ENCODE measurements at places on chromosomes 3 and 15.

DNA sequence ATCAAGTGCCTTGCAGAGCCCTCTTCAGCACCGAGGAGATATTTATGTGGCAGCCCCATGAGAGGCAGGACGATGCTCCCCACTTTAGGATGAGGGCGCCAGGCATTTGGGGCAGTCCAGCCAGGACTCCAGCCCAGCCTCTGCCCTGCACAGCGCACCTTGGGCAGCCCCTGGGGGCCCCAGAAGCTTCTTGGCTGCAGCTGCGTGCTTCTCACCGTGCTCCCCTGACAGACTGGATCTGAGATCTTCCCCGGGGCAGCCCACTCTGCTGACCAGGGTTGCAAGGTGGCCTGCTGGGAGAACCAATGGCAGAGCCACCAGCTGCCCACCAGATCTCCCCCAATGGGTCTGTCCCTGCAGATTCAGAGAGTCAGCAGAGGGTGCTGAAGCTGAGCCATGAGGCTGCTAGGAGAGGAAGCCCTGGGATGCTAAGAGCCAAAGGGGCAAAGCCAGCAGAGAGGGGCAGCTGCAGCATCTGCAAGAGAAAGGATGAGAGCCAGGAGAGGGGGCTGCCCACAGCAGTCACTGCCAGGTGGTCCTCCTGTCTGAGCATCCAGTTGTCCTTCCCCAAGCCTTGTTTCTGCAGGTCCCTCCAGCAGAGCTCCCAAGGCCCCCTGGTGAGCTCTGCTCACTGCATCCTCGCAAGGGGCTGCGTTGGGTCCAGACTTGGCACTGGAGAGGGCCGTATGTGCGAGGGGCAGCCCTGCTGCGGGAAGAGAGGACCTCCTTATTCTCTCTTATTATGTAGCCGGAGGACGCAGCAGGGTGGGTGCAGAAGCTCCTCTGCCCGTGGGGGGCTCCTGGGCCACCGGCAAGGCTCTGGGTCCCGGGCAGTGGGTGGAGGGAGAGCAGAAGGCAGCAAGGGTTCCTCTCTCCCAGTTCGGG is 14.7 kb upstream of the KLF13 start:
- no peak for DNase-seq

DNA sequence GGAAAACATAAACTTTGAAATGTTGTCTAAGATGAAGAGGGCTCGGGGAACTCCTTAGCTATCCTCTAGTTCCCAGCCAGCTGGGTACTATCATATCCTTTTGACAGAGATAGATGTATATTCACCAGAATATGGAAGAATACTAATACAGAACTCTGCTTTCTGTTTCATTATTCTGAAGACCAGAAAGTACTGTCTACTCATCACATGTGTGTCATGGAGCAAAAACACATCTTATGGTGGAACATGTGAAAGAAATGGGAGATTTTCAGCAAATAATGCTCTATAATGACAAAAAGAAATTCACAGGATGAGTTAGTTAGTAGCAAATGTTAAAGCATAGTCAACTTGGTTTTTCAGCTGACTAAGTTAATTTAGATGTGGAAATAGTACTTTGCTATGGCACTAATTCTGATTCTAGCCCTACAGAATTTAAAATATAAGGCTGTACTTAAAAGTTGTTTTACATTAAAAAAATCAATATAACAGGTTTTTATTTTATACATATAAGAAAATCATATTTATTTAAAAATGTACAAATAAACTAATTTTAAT is 16.5 kb downstream of the ISL2 start:
- no peak for DNase-seq

GRCh38 chr3:8952130-8952529 is 11.1 kb downstream of the RAD18 start:
- DNase-seq = no peak

GRCh38 chr3:187136936-187137335 is 2.4 kb downstream of the RPL39L start:
- DNase-seq = no peak

DNA sequence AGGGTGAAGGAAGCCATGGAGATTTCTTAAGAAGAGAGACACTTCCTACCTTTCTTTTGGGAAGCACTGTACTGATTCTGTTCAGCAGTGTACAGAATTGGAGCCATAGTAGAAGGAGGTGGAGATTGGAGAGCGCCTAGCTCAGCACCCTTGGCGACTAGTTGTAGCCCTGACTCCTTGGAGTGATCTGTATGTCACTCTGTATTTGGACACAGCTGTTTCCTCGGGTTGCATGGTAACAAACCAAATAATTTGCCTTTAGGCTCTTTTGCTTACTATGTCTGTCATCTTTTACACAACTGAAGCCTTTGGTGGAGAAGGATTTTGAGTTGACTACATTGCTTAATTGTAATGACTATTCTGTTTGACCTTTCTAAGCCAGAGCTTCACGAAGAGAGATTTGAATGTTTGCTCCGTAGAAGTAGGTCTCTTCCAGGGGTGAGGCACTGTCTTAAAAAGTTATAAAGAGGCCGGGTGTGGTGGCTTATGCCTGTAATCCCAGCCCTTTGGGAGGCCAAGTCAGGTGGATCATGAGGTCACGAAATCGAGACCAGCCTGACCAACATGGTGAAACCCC is 77.1 kb downstream of the AKAP13 start:
- DNase-seq = no peak

GRCh38 chr15:101466188-101466587 is 23.3 kb downstream of the PCSK6 start:
- no peak for DNase-seq

- no peak for DNase-seq
Observed at GRCh38 chr15:77554306-77555080, 78.2 kb downstream of the LINGO1 start.

DNA sequence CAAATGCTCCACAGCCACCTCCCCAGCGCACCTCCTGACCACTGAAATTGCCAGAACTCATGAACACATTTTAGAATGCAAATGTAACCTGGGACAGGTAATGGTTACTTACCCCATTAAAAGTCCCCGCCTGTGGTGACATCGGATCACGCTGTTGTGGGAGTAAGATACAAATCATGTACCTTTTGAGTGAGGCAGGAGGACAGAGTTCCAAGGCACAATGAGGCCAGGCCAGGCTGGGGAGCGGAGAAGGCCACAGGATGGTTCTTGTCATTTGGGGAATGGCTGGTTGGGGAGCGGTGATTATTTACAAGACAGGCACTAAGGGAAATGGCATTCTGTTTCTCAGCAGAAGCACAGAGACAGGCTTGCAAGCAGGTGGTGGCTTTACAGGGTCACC is 490.0 kb downstream of the EDEM1 start:
- DNase-seq = no peak

DNA sequence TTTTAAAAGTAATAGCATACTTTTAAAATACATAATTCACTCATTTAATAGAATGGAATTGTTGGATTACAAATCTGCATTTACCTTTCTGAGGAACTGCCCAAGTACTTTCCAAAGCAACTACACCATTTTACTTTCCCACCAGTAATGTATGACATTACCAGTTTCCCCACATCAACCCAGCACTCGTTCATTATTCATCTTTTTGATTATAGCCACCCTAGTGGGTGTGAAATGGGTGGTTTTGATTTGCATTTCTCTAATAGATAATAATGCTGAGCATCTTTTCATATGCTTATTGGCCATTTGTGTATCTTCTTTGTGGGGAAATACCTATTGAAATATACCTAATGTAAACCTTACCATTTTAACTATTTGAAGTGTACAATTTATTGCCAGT is 18.0 kb upstream of the EBLN2 start:
- DNase-seq = no peak

- DNase-seq = no peak
Observed at GRCh38 chr15:74651242-74651741, 35.7 kb downstream of the CLK3 start.

- DNase-seq = no peak
Observed at GRCh38 chr3:124639406-124640237, 90.6 kb upstream of the UMPS start.

DNA sequence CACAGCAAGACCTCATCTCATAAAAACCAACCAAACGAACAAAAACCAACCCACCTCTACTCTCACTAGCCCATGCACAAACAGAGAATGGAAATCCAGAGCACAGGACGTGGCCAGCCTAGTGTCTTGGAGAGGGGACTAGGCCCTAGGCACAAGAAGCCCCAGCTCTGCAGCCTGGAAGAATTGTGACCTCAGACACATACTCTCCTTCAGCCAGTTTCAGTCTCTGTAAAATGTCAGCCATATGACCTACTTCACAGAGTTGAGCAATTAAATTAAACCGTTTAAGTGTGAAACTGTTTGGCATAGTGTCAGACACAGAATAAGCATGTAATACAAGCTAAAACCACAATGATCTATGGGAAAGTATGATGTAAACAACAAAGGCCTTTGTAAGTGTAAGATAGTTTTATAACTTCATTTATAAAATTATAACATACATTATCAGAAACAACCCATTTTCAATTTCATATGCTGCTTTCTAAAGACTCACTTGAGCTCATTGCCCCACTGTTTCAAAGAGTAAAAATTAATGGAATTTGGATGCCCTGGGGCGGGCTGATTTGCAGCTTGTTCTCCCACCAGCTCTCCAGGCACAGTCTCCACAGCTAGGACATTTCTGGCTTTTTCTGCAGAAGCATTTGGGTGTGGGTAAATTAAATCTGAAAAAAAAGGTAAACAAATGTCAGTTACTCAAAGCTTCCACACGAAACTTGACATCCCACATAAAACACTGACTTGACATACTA is 32.9 kb downstream of the TBC1D2B start:
- no peak for DNase-seq

- DNase-seq = no peak
Observed at GRCh38 chr15:38085931-38086568, 151.6 kb downstream of the TMCO5A start.

DNA sequence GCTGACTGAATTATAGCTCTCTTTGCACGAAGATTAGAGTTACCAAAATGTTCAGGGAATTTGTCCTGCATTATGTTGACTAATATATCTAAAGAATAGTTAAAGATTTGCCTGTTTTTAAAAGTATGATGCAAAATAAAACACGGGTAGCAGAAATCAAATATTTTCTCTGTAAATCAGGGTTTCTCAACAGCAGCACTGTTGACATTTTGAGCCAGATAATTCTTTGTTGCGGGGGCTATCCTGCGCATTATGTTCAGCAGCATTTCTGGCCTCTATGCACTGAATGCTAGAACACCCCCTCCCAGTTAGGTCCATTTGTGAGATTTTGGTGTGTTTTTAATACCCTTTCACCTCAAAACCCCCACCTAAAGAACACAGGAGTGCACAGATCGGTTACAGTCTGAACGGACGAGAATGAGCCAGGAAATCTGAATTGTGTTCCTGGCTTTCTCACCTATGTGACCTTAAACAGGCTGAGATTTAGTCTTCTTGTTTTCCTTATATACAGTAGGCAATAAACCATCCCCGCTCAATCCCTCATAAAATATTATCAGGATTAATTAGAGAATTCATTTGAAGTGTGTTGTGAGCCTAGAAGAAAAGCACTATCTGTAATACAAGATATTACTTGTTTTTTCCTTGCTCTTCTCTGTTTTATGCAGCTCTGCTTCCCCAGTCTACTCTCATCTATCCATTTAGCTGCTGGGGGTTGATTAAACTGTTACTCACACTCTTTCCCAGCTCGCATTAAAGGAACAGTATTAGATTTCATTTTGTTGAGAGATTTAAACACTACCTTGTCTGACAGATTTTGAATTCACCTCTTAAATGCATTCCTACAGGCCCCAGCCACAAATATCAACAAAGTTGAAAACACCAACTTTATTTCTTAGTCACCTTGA is 247.5 kb upstream of the GOLIM4 start:
- no peak for DNase-seq

DNA sequence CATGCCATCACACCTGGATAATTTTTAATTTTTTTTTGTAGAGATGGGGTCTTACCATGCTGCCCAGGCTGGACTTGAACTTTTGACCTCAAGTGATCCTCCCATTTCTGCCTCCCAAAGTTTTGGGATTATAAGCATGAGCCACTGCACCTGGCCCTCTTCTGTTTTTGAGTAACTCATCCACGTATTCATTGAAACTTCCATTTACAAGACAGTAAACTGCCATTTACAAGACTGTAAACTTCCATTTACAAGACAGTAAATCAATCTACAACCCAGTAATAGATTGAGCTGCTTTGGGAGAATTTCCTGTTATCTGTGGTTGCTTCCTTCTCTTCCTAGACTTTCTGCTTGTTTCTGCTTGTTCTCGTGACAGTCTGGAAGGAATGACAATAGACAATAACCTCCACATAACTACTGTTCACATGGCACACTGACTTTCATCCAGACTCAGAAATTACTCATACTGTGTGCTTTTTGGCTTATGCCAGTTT is 114.7 kb upstream of the CCNL1 start:
- no peak for DNase-seq

DNA sequence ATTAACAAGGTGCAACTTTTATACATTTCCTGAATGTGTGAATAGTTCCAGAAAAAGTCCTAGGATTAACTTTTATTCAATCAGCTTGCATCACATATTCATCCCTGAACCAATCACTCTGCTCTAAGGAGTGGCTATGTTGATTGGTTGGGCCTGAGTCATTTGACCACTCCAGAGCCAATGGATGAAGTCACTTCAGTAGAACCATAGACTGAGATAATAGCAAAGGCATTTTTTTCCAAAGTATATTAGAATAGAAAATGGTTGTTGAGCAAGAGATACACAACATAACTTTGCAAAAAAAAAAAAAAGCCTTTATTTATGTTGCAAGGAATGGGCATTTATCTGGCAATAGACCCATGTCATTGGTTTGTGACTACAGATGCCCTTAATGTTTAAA is 55.5 kb upstream of the AGTR1 start:
- no peak for DNase-seq

GRCh38 chr3:177611752-177612334 is 414.6 kb upstream of the TBL1XR1 start:
- no peak for DNase-seq

DNA sequence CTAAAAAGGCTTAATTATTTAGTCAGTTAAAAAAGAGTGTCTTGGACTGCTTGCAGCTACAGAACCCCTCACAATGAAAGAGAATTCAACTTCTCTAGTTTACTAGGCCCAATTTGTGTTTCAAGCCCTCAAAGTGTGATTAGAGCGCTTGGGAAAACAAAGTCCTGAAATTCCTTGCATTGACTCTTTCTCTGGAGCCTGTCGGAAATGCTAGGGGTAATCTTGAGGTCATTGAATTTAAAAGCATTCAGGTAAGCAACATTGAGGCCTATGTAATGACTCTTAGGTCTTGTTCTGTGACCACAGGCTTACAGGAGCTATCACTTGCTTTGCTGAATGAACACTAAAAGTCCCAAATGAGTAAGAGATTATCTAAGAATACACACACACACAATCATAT is 186.0 kb downstream of the NLGN1 start:
- DNase-seq = no peak

DNA sequence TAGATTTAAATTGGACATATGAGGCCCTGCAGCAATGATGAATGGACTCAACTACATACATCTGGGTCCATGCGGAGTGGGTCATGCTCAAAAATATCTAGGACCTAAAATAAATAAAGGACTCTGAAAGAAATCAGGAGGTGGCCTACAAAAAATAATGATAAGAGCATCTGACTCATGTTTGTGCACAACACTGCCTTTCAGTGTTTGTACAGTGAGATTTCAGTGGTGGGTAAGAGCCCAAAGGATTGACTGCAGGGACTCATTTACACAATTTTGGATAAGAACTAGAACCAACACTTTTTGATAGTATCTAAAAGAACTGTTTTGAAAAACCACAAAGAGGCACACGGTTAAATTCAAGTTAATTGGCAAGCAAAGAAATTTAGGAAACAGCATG is 285.5 kb downstream of the SLC9A9 start:
- no peak for DNase-seq

- DNase-seq = no peak
Observed at GRCh38 chr15:44157679-44158078, 37.4 kb downstream of the FRMD5 start.
